Hippocampal formation (tissue), 2 donors: ENCODE measurements at places on chromosomes 3 and 15.
A peak's percentile ranks its signal among the peaks of the same experiment; 100 is the strongest.

GRCh38 chr3:148829926-148830325 is 2.3 kb downstream of the CPB1 start:
- DNase-seq = no peak

DNA sequence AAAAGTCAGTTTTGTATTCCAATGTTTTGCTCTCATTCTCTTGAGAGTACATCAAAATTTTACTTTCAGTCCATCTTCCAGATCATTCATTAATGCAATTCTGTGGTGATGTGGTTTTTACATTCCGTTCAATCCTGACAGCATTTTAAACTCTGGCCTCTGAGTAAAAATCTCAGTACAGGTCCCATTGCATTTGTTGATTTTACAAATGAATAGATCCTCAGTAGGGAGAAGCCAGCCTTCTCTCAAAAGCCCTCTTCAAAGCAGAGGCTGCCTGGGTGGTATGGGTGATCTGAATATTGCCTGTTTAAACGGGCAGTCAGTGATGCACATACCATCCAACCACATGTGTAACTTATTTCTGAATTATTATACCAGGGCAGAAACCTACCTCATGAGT is 72.5 kb upstream of the TSC22D2 start:
- no peak for DNase-seq

- DNase-seq = no peak
Observed at GRCh38 chr15:44286814-44287452, 1.6 kb upstream of the GOLM2 start.

GRCh38 chr3:160755776-160756304 is at the start of gene PPM1L:
Gene PPM1L (plus strand): TSS chr3:160756231.
- peak; percentile 59 for DNase-seq

DNA sequence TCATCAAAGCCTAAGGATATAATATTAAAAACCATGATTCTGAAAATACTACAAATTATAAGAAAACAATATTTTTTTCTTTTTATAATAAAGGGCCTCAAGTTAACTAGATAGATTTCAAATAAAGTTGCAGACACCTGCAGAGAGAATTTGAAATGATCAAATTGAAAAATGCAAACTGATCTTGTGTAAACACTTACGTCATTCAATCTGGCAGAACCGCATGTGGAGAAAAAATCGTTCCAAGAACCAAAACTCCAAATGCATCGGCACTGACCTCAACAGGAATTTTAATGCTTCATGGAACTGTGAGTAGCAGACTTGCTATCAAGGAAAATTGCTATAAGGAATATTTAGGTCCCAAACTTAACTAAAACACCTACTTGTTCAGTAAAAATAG is 17.2 kb downstream of the CPA3 start:
- DNase-seq = no peak

- peak; percentile 26 for DNase-seq
Observed at GRCh38 chr15:71448688-71449114, 333.4 kb downstream of the THSD4 start.

GRCh38 chr3:64152086-64152485 is 73.2 kb downstream of the PRICKLE2 start:
- no peak for DNase-seq

- DNase-seq = no peak
Observed at GRCh38 chr15:38541026-38541425, 23.6 kb downstream of the RASGRP1 start.

DNA sequence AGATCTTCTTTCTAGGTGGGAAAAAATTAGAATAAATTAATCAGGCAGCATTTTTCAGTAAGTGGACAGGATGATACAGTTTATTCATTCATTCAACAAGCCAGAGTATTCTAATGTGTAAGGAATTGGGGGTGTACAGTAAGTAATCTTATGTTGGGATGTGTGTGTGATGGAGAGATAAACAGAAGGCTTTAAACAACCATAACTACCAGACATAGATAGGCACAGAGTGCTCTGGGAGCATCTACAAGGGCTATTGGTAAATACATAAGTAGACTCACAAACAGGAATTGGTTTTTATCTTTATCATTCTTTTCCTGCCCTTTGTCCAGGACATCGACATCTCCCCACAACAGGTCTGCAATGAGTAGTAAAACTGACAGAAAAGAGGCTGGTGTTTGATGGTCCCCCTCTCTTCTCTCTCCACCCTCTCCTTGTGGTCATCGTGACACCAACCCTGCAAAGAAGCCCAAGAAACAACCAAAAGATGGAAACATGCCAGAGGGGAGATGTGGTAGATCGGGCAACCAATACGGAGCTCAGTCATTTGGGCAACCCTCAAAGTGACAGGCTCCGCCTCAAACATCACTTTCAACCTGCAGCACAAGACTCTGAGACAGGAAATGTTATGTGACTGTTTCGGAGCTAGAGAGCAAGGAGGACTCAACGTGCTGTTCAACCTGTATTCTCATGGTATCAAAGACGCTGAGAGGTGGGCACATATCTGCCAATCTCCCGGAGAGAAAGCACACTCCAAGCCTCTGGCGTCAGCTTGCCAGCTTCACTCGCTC is 28.7 kb upstream of the B3GNT5 start:
- no peak for DNase-seq

DNA sequence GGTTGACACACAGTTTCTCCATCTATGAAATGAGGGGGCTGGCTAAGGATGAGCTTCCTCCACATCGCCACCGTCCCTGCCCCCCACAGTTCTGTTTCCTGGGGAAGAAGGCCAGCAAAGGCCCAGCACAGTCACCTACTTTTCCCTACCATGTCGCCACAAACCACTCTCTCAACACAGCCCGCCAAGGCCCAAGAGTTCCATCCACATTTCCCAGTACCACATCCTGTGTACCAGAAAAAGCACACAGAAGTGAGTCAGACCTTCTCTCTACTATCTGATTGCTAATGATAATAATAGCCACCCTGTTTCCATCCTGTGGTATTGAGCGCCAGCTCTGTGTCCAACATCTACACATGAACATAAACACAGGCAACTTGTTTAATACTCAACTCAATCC is 30.3 kb upstream of the C15orf39 start:
- DNase-seq = no peak

- DNase-seq = no peak
Observed at GRCh38 chr3:65576966-65577365, 461.8 kb downstream of the MAGI1 start.

GRCh38 chr15:25810631-25811091 is 52.5 kb downstream of the ATP10A start:
- DNase-seq = no peak

DNA sequence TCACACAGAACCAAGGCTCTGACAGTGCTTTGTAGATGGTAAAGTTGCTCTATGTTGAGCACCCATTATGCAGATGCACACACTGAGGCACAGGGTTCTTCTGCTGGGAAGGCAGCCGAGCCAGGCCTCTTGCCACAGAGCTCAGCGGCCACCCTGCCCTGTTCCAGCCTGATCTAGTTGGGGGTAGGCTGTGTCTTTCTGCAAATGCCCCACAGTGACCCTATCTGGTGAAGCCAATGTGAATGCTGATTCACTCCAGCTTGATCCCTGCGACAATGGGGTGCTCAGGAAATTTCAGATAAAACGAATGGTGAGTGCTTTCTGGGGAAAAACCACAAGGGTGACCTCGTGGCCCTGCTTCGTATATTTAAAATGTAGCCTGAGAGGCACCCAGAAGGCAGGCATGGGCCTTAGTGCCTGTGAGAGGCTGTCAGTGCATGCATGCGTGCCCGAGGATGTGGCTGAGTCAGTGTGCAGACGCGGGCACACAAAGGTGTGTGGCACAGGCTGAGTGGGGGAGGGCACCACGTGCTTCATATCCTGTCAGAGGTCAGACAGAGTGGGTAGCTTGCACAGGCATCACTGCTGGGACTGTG is 85.7 kb downstream of the ATP2B2 start:
- no peak for DNase-seq

DNA sequence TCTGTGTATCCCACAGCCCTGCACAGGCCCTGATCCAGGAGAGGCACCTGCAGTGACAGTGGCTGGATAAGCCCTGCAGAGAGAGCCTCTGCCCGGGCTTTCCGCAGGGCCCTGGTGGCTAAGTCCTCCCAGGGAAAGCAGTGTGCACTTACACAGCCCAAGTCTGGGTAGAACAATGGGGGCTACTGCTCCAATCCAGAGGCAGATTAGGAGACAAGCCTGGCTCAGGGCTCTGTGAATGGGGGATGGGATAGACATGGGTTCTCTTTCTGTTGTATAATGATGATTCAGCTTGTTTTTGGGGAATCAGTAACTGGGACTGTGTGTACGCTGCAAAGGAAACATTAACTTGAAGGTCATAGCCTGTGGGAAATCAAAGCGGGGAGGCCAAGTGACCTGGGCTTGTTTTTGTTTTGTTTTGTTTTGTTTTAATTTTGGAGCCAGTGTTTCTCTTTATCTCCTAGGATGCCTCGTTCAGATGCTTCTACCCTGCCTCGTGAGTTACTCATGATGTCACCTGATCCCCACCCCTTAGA is 4.1 kb upstream of the ALDH1L1 start:
- DNase-seq = no peak

DNA sequence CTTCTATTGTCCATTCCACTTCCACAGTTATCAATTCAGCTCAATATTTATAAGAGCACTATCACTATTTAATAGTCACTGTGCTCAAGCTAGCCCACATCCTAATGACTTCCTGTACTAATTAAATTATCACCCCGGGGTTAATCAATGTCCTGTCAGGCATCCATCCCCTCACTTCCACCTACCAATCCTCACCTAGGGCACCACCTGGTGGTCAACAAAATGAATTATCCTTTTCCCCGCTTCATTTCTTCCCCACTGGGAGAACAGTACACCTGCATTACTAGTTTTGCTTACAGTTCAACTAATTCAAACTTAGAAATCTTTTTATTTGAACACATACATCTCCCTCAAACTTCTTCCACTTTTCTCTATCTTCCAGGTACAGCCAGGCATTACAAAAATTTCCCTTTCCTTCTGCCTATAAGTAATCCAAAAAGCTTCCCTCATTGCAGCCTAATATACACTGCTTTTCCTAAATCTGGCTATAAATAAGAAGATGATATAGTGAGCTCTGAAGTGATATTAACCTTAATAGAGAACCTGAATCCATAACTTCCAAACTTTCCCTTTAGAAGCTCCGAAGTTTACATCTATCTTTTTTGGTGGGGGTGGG is 68.5 kb downstream of the TMCC1 start:
- DNase-seq = no peak

DNA sequence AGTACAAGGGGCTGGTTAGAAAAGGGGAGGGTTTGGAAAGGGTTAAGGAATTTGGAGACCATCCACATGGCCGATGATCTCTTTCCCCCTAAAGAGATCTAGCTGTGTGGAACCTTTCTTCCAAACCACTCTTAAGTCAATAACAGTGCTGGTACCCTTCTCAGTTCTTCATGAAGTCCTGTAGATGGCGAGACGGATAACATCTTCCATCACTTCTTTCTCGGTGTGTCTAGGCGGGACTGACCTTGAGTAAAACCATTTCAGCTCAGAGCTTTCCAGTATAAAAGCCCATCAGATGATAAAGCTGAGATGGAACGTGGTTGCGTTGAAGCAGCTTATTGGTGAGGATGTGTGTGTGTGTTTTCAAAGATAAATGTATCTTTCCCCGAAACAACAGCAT is 151.5 kb upstream of the BHLHE40 start:
- no peak for DNase-seq
